Muscle of back (tissue), 13 donors: ENCODE measurements at places on chromosomes 13 and 19.

DNA sequence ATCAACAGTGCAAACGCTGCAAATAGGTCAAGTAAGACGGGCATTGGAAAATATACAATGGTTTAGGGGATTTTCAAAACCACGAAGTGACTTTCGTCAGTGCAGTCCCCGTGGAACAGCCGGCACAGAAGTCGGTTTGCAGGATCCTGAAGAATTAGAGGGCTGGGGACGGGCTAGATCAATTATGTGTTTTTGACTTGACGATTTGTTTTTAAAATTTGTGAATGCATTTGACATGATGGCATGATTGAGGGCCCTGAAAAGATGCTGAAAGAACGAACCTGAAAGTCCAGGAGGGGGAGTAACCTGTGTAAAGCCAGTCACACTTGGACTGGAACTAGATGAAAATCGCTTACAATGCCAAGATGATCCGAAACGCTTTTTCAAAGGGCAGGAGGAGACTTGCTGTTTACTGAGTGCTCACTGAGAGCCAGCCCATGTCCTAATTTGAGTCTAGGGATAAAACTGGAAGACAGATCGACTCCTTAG, 8.9 kb upstream of the DGKH start:
- DNase-seq: no peak

DNA sequence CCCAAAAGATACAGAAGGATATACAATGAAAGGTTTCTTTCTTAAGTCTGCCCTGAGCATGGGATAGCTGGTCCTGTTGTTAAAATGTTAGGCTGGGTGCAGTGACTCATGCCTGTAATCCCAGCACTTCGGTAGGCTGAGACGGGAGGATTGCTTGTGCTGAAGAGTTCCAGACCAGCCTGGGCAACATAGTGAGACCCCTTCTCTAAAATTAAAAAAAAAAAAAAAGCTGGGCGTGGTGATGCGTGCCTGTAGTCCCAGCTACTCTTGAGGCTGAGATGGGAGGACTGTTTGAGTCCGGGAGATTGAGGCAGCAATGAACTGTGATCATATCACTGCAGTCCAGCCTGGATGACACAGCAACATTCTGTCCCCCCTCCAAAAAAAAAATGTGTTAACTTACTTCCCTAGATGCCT, 52.5 kb upstream of the SHKBP1 start:
- no peak for DNase-seq

DNA sequence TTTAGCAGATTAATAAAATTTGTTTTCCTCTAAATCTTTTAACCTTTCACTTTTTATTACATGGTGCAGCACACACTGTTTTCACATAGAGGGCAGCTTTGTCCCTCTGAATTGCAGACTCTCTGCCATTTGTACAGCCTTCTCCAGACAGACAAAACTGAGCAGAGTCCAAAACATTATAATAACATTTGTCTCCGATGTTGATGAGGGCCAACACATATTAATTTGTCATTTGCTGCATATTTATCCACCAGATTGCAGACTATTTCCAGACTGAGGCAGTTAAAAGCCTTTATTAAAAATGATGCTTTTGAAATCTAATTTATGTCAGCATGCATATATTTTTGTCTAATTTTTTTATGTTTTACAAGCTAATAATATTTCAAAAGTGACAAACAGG, 1251.9 kb upstream of the SLC10A2 start:
- DNase-seq: peak; percentile 58

- no peak for DNase-seq
These were observed 889 bp downstream of the GTF2F2 start for GRCh38 chr13:45120967-45121831.

DNA sequence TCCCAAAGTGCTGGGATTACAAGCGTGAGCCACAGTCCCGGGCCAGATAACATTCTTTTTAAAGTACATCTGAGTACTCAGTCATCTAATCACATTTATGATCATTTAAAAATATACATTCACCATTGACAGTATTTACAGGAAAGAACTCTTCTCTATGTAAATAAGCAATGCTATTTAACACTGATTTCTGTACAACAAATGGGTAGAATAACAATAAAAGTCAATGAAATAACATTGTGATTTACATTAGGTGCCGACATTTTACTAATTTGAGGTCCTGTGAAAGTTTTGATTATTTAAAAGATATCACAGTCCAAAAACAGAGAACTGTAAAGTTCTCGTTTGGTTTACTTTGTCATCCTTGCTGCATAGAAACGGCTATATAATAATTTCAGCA, 1763.7 kb downstream of the SLITRK1 start:
- no peak for DNase-seq
